ENCODE measurements at places on chromosomes 5 and 9.

- no peak for DNase-seq
Observed at GRCh38 chr5:7882926-7883325, 14.0 kb downstream of the MTRR start.

- no peak for DNase-seq
Observed at GRCh38 chr5:95780597-95780996, 41.9 kb downstream of the GLRX start.

- no peak for DNase-seq
Observed at GRCh38 chr9:32942755-32943460, 58.5 kb downstream of the APTX start.

- DNase-seq = no peak
Observed at GRCh38 chr5:9156282-9156681, 389.6 kb downstream of the SEMA5A start.

- DNase-seq = no peak
Observed at GRCh38 chr9:104339692-104340091, 164.4 kb upstream of the OR13F1 start.

DNA sequence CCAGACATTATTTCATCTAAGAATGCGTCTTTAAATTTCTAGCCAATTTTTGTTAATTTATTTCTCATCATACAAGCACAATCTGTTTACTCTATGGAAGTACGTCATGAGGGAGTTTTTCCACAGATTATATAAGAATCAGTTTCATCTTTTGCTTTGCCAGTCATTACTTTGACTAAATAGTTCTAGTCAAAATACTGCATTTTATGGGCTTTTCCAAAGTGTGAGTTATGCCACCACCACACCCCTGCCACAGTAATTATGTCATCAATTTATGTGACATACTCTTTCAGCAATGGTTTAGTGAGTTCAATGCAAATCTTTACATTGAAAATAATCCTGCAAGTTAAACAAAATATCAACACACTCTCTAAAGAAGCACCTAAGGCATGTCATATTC, 2.0 kb downstream of the RIMOC1 start:
- no peak for DNase-seq

GRCh38 chr5:137075163-137075970, 423.8 kb downstream of the SPOCK1 start:
- peak; percentile 89 for DNase-seq

DNA sequence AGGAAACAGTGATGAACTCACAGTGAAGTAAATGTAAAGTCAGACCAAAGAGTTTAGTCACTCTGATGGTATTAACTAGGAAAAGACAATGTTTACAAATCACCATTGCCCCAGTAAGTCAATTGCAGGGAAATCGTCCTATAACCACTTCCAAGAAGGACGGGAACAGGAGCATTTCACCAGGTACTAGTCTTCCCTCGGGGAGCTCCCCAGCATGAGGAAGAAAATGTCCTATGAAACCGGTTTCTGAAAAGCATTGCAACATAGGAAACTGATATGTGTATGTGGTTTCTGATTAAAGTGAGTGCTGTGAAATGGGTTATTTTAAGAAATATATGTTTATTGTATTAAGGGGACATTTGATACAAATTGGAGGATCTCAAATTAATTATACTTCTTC, 626.7 kb upstream of the ADAMTS16 start:
- no peak for DNase-seq

- no peak for DNase-seq
Observed at GRCh38 chr5:52725065-52725746, 62.5 kb upstream of the ITGA1 start.

Measured in T47D (cell line).